CD8-positive, alpha-beta memory T cell (primary cell): ENCODE measurements at places on chromosomes 1 and 21. TPM values are rescaled to one million over a fixed set of nuclear protein-coding genes. Genes with fewer than 3 reads are reported as not detected.

DNA sequence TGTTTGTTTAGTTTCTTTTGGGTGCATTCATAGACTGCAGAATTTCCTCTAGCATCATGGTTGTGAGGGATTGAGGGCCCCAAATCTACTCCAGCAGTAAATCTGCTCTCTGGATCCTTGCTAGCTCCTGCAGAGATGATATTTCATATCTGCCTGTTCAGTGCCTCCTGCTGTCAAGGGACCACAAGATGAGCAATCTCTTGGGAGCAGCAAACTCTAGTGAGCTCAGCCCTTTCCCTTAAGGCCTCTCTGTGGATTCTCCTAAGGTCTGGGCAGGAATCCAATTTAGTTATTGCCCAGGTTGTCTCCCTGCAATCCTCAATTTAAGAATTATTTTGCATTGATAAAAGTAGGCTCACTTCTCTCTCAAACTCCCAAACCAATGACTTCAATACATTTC is 76.9 kb downstream of the RGS18 start:
- DNase-seq: no peak

DNA sequence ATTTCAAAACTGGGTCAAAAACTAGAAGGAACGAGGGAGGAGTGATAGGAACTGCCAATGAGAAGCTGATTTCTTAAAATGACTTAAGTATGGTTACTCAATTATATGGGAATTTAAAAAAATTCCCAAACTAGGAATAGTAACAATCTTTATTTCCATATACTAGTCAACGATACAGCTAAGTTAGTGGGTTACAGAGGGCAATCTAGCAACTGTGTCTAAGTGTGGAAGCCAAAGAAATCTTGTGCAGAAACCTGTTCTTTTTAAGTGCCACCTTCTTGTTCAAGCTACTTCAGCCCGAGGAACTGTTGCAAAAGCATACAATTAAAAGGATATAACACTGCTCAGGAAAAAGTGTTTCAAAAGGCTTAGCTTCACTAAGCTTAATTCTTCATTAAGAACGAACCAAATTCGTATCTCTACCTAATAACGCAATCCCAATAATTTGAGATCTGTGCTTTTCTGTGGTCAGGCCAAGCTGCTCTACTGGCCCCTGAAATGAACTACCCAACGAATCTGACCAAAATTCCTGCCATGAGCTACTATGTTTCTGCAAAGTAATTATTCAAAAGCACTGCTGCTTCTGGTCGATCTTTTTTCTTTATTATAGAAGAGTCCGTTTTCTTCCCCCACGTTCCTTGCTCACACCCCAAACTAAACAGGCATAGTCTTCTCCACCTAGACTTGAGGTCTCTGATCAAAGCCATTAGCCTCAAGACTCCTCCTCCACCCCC is 1.8 kb downstream of the USP24 start:
- DNase-seq: peak; percentile 26

- DNase-seq: no peak
These were observed 7.3 kb upstream of the UAP1 start for GRCh38 chr1:162554258-162554657.

- no peak for DNase-seq
These were observed 170.4 kb upstream of the ZC3H12A start for GRCh38 chr1:37303884-37304574.

ANKRD35 gene
- polyA plus RNA-seq: 1.3 TPM
